ENCODE measurements at places on chromosomes 6 and 20.
A peak's percentile ranks its signal among the peaks of the same experiment; 100 is the strongest.

- H3K36me3 ChIP-seq: no peaks in the 10 kb centered on the region
- H3K27ac ChIP-seq: no peak overlapping the region
- no peaks in the 10 kb centered on the region for H3K27me3 ChIP-seq
- DNase-seq: no peak
- no peak overlapping the region for H3K4me3 ChIP-seq
Observed at GRCh38 chr6:11929241-11929835, 82.8 kb upstream of the HIVEP1 start.

DNA sequence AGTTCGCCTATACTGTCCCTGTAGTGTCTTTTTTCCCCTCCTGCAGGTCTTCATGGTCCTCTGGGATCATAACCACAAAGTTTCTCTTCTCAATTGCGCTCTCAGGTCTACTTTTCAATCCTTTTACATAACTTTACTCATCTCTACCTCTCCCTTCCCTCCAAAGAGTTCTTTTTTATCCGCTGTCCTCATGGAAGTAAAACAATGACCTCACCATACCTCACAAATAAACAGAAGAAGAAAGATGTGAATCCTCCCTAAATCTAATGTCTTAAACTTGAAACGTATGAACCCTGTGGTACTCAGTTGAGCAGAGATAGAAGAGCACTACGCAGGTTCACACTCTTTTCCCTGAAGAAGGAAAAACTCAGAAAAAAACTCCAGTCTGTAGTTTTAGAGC lies 12.1 kb upstream of the HLA-DQA1 start:
- no peaks in the 10 kb centered on the region for H3K27me3 ChIP-seq
- H3K4me3 ChIP-seq: no peak overlapping the region
- H3K27ac ChIP-seq: no peak overlapping the region
- H3K36me3 ChIP-seq: no peaks in the 10 kb centered on the region
- peaks cover 13% of the 10 kb centered on the region for H3K4me1 ChIP-seq

- H3K27me3 ChIP-seq: peaks cover 81% of the 10 kb centered on the region
- H3K27ac ChIP-seq: no peak overlapping the region
- DNase-seq: no peak
- no peaks in the 10 kb centered on the region for H3K4me1 ChIP-seq
- H3K36me3 ChIP-seq: no peaks in the 10 kb centered on the region
Observed at GRCh38 chr20:32999603-33000250, 4.5 kb downstream of the SUN5 start.

DNA sequence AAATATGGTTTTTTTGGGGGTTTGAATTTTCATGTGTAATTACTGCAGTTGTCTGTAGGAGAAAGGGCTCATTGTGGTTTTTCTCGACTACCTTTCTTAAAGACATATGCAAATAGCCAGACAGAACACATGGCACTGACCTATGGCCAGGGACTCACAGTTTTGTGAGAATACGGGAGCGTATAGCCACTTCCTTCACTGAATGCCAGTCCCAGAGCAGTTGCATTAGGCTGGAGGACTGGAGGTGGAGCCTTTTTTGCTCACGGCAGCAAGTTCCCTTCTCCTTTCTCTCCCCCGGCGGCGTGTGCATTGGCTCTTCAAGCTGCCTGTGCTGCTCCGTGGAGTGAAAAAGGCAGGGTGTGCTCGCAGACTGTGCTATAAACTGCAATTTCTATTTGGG lies 114.9 kb downstream of the AKAP7 start:
- H3K27me3 ChIP-seq: no peaks in the 10 kb centered on the region
- peak overlapping the region; percentile 24 for H3K27ac ChIP-seq
- no peaks in the 10 kb centered on the region for H3K36me3 ChIP-seq
- DNase-seq: peak; percentile 45
- H3K4me1 ChIP-seq: peaks cover 28% of the 10 kb centered on the region

Measured in Calu3 (cell line).